ENCODE measurements at places on chromosomes 1 and 21. TPM values are rescaled to one million over a fixed set of nuclear protein-coding genes. Genes with fewer than 3 reads are reported as not detected.

GRCh38 chr1:192512426-192513162, 63.0 kb upstream of the RGS1 start:
- no peak for DNase-seq

DNA sequence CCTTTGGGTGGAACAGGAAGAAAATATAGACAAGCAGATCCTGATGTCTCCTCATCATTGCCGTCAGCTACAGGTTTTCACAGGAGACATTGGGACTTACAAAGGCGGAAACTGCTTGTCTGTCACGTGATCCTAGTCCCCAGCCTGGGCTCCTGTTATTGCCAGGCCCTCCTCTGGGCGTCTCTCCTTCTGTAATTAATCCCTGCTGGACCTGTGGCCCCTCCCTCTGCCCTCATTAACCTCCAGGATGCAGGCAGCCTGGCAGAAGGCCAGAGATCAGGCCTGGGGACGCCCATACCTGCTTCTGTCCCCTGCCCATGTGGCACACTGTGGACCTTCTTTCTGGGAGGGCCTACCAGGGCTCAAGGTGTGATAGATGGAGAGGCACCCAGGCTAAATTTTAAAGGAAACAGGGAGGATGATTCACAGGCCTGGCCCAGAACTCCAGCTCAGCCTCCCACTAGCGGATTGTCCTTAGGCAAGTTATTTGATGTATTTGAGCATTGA, 2.4 kb downstream of the S100A5 start:
- DNase-seq = no peak

DNA sequence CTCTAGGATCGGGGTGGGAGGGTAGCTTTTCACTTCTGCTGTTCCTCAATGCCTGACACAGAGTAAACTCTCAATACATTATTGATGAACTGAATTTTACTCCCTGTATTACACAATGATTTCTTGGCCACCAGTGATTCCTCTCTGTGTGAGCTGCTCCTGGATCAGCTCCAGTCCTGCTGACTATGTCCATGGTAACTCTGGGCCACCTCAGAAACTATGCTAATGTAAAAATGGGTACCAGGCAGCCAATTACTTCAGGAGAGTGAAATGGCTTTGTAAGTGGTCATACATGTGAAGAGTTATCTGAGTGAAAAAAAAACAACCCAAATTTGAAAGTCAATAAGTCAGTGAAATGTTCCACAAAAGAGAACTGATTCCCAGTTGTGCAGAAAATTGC, 311.0 kb downstream of the KCNH1 start:
- no peak for DNase-seq

DNA sequence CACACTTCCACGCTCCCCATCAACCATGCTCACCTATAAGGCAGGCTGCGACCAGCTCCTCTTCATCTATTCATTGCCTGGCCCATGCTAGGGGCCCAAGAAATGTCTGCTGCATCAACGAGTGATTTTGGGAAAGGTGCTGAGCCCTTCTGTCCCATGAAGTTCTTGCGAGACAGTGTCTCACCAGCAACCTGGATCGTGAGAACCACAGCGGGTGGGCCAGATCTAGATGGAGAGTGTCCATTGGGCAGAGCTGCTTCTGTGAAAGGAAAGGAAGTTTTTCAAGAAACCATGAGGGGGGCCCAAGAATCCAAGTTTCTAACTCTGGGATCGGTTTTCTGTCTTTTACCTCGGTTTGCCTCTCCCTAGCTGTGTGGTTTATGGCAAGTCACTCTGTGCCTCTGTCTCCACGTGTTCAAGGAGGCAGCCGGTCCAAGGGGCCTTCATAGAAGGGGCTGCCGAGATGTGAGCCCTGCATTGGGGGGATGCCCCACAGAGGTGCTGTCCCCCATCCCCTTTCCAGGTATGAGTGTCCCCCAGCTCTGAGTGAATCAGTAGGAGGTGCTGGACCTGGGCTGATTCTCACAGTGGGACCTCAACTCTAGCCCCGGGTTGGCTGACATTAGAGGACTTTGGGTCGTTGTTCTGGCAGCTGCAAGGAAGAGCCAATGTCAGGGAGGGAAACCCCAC, 8.3 kb upstream of the PADI1 start:
- no peak for DNase-seq

- no peak for DNase-seq
These were observed 151.1 kb upstream of the C8B start for GRCh38 chr1:57116871-57117270.

GRCh38 chr1:237478082-237478481, 412.6 kb downstream of the ZP4 start:
- no peak for DNase-seq

- DNase-seq = peak; percentile 84
These were observed 5.7 kb downstream of the GJB3 start for GRCh38 chr1:34786521-34787325.

- DNase-seq = no peak
These were observed 16.3 kb upstream of the PHLDA3 start for GRCh38 chr1:201485184-201485774.

- no peak for DNase-seq
These were observed 44.1 kb downstream of the GPR3 start for GRCh38 chr1:27436204-27437159.

DNA sequence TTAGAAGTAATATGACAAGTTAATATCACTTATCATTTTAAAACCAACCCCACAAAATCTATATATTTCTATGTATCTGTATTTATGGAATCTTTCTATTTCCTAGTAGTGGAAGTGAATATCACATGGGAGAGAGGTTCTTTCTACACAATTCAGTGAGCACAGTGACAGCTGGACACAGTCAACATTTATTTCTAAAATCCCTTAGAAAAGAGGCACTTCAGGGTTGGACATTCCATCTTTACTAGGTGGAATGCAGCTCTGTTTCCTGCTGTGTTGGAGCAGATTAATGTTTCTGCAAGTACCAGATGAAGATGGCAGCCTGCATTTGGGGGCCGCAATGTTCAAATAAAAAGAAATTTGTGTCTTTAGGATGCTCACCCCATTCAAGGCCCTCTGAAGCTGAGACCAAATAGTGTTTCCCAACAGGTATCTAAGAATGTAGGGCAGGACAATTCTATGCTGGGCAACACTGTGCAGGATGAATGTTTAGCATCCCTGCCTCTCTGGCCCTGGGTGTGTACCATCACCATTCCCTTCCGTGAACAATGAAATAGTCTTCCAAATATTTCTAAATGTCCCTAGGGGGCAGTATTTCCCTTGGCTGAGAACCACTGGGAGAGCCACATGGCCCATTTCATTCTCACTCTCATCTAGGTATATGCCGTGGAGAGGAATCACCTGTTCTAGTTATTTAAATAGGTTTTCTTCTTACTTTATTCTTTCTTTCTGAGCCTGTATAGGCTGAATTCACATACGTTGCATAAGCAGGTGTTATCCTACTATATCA, 394.8 kb downstream of the PRDM2 start:
- DNase-seq = peak; percentile 24

DNA sequence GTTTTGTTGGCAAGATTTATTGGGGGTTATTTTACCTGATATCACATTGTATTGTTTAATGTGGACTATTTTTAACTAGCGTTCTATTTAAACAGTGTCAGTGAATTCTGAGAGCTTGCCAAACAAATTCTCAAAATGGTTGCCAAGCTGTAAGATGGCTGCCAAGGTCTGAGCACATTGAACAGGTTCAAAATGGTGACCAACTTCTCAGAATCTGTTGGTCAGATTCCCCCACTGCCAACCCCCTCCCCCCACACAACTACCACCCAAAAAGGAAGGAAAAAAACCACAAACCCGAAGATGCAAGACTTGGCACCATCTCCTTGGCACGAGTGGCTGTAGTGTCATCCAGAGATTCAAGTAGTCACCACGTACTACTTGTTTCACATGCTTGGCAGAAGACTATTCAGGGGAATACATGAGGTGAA, 159.1 kb downstream of the NFIA start:
- DNase-seq = no peak

- DNase-seq = no peak
These were observed 20.5 kb upstream of the RHBDL2 start for GRCh38 chr1:38962113-38962512.

DNA sequence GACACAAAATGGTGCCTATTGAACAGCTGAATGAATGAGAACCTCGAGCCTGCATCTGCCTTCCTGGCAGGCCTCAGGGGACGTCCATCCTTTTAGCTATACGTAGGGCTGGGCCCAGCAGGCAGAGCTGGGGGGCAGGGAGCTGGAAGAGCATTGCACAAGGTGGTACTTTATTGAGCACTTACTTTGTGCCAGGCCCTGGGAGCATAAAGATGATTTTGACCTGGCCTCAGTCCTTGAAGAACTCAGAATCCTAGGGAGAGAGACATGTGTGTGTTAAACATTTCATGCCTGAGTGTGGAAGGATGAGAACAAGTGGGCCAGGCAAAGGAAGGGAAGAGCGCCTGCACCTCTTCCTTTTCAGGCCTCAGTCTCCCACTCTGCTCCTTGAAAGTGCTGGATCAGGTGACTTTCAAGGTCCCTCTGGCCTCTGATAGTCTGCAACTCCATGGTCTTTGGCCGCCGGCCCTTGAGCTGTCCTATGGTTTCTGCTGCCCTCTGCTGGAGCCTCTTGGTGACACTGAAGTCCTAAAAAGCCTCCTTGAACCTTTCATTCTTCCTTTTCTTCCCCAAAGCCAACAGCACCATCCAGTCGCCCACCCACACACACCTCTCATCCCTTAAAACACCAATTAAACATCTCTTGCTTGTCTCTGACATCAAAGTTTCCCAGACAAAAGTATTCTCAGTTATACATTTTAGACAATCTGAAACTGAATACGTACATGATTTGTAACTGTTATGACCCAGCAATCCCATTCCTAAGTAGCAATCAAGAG, 3.5 kb upstream of the PEAR1 start:
- peak; percentile 80 for DNase-seq

- no peak for DNase-seq
These were observed 28.0 kb downstream of the DENND2D start for GRCh38 chr1:111172463-111172862.

GRCh38 chr1:44587796-44588460, 86.4 kb downstream of the TMEM53 start:
- DNase-seq = peak; percentile 37

- no peak for DNase-seq
These were observed 11.7 kb downstream of the OR2AJ1 start for GRCh38 chr1:247936415-247936814.

- DNase-seq = no peak
These were observed 75.7 kb upstream of the SPATA6 start for GRCh38 chr1:48547561-48548220.

GRCh38 chr1:20197329-20197791, 11.0 kb upstream of the PLA2G2C start:
- DNase-seq = no peak

GRCh38 chr21:46229923-46230260, 1.3 kb upstream of the LSS start:
- DNase-seq = no peak

DNA sequence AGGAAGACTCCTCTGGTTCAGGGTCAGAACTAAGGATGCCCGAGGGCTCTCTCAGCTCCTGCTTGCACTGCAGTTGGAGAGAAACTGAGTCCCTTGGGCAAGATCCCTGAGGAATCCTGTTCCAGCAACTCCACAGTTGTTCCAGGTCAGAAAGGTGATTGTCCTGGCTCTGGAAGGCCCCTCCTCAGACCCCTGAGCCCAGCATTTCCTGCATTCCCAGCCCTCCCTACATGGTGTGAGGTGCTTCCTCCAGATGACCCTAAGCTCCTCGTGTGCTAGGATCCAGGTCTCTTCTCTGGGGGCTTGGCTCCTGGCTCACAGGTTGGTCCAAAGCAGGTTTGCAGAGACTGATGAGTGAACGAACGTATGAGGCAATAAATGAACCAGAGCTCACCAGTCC, 11.5 kb downstream of the LDLRAD1 start:
- DNase-seq = no peak

DNA sequence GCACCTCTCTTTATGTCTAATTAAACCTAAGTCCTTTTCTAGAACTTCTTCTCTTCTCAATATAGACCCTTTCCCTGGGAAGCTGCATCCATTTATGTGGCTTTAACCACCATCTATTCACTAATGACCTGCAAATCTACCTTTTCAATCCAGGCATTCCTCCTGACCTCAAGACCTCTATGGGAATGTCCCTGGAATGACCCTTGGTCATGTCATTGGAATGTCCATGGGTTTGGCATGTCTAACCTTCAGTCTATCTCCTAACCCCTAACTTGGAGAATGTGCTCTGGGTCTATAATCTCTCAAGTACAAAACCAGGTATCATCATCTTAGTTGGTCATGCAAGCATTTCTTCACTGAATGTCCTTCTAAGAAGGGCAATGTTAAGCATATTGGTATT, 196.1 kb downstream of the KCNH1 start:
- DNase-seq = no peak

GRCh38 chr1:202376247-202376646, 27.7 kb downstream of the PPP1R12B start:
- no peak for DNase-seq

DNA sequence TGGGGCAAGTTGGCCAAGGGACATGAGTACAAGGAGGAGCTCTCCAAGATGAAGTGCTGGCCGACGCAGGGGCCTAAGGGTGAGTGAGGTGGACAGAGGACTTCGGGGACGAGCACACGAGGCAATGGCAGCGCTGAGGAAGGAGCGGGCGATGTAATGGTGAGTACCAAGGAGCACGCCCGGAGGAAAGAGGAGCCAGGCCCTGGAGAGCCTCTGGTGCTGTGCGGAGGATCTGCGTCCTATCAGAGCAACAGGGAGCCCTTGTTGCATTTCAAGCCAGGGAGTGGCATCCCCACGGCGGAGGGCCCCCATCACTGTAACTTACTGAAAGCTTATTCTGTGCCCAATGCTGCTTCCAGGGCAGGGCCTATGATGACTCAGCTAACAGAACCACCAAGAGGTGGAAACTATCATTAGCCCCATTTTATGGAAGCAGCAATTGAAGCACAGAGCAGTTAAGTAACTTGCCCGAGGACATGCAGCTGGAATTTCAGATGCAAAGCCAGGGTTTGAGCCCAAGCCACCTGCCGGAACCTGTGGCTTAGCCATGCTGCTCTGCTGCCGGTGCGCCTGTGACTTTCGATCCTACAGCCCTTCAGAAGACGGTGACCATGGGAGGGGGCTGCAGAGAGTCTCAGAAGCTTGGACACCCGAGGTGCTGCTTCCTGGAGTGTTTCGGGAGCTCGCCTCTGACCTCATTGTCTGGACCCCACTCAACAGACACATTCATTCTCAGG, 17.6 kb upstream of the AJAP1 start:
- no peak for DNase-seq

The PLA2G2A gene
- total RNA-seq = not detected

The RUNX3 gene
- total RNA-seq = not detected

The FAM151A gene
- not detected for total RNA-seq

The ADORA3 gene
- 1.6 TPM for total RNA-seq

The SSX2IP gene
- total RNA-seq = 58.7 TPM

The FAM110D gene
- total RNA-seq = 0.82 TPM

The SPRR2F gene
- not detected for total RNA-seq

The SHE gene
- total RNA-seq = 2.0 TPM

The CD1B gene
- not detected for total RNA-seq

The PLA2G2F gene
- total RNA-seq = not detected

The KCNE2 gene
- under 0.01 TPM for total RNA-seq

The KCNA3 gene
- 20.8 TPM for total RNA-seq

The RPTN gene
- total RNA-seq = not detected

The RAB7B gene
- under 0.01 TPM for total RNA-seq

The ADAM30 gene
- total RNA-seq = not detected

The XKR8 gene
- total RNA-seq = 2.4 TPM

The ECM1 gene
- total RNA-seq = 0.41 TPM

The PCP4 gene
- 6.1 TPM for total RNA-seq
